ENCODE measurements at places on chromosomes 6 and 20. TPM values are rescaled to one million over a fixed set of nuclear protein-coding genes. Genes with fewer than 3 reads are reported as not detected.

PPP1R16B gene
- total RNA-seq = not detected

PTCRA gene
- not detected for total RNA-seq

DNA sequence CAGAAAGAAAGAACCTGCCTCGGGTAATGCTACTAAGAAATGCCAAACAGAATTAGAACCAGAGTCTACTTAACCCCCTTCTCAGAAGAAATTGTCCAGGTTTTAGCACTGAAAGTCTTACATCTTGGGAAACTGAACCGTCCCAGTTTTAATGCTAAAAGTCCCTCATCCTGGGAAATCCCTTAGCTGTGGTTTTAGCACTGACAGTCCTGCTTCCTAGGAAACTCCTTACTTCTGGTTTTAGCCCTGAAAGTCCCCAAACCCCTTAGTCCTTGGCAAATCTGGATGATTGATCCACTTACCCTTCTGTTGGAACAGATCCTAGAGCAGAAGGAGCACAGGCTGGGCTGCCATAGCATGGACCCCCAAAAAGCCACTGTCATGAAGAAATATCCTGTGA lies 4.8 kb upstream of the TMEM14A start:
- H3K36me3 ChIP-seq = peaks cover 11% of the 10 kb centered on the region
- DNase-seq = no peak
- peaks cover 10% of the 10 kb centered on the region for H3K4me1 ChIP-seq
- no peaks in the 10 kb centered on the region for H3K27me3 ChIP-seq
- no peak overlapping the region for H3K4me3 ChIP-seq

- H3K27me3 ChIP-seq = no peaks in the 10 kb centered on the region
- DNase-seq = no peak
- no peak overlapping the region for H3K4me3 ChIP-seq
These were observed 625 bp upstream of the ECHDC1 start for GRCh38 chr6:127343809-127344659.

DNA sequence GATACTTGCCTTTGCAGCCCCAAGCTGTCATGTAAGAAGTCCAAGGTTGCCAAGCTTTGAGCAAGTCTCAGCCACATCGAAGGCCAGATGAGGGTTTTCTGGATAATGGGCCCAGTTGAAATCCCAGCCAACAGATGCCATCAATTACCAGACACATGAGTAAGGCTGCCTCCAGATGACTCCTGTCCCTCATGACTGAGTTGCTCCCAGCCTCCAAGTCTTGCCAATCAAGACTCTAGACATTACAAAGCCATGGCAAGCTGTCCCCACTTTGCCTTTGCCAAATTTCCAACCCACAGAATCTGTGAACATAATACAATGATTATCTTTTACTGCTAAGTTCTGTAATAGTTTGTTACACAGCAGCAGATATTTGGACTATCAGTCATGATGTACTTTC lies 76.8 kb upstream of the ARMC2 start:
- H3K4me1 ChIP-seq = no peaks in the 10 kb centered on the region
- H3K4me3 ChIP-seq = no peak overlapping the region
- DNase-seq = no peak
- no peaks in the 10 kb centered on the region for H3K27me3 ChIP-seq

DNA sequence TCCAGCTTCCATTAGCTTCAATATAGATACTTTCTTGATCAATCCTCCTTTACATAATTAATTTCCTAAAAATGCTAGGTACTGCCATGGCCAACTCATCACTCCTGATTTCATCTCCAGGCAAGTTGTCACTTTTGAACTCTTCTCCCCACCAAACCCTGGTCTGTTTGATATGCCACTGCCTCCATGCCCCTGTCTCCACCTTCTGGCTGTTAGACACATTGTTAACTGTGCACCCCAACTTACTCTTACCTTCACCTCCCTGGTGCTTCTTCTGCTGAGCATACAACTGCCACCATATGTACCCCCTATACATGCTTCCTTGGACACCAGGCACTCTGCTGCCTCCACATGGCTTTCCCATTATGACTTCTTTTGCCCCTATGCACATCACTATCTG lies 21.9 kb upstream of the AIG1 start:
- no peaks in the 10 kb centered on the region for H3K4me1 ChIP-seq
- no peak overlapping the region for H3K27ac ChIP-seq

GRCh38 chr6:95596021-95596420 lies 18.7 kb downstream of the MANEA start:
- H3K27ac ChIP-seq = no peak overlapping the region
- H3K27me3 ChIP-seq = no peaks in the 10 kb centered on the region

DNA sequence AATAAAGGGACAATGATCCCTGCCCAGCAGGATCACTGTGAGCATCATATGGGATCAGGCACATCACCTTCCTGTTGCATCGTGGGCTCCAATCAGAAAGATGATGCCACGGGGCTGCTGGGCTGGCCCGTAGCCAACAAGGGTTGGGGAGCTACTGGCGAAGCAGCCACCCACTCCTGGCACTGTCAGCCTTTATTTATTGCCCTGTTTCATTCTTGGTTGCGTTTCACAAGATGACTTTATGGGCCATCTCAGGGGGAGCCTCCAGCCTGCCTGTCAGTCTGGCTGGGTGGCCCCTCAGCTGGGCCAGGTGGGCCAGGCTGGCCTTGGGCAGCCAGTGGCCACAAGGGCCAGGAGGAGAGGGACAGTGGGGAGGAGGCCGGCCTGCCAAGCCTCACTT lies 17.3 kb downstream of the VSTM2L start:
- no peak for DNase-seq
- no peaks in the 10 kb centered on the region for H3K36me3 ChIP-seq
- H3K27ac ChIP-seq = no peak overlapping the region

DNA sequence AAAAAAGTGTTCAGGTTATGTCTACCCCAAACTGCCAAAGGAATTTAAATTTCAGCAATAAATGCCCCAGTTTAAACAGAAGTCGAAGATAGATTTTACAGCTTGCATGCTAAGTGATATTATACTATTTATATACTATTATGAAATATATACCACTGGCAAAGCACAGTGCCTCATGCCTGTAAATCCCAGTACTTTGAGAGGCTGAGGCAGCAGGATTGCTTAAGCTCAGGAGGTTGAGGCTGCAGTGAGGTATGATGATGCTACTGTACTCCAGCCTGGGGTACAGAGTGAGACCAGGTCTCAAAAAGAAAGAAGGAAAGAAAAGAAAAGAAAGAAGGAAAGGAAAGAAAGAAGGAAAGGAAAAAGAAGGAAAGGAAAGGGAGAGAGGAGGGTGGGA lies 102.1 kb downstream of the MTFR2 start:
- H3K36me3 ChIP-seq = no peaks in the 10 kb centered on the region
- H3K27ac ChIP-seq = no peak overlapping the region
- no peaks in the 10 kb centered on the region for H3K27me3 ChIP-seq

DNA sequence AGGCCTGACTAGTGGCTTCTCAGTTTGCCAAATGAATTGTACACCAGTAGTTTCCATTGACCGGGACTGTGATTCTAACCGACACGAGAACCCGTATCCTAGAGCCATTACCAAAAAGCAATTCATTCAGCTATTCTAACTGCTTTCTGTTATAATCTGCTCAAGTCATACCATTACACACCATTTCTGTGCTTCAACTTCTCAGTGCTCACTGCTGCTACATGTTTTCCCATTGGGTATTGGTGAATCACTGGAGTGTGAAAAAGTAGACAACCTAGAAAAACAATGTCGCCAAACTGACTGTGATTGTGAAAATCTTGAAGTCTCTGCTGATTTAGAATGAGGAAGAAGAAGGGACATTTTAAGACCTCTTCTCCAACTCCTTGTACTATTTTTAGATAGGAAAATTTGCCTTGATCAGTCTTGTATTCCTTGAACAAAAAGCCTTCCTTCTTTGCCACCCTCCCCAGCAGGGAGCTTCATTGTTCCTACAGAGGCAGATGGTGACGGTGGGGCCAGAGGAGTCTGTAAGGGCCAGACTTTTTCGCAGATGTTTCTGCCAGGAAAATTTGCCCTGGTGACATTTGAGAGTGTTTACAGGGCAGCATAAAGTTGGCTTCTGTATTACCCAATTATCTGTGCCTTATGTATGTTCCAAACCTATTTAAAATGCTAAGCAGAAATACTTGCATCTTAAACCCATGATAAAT lies 31.7 kb upstream of the MAP3K4 start:
- DNase-seq = no peak
- no peak overlapping the region for H3K27ac ChIP-seq
- no peak overlapping the region for H3K4me3 ChIP-seq
- peaks cover 5% of the 10 kb centered on the region for H3K27me3 ChIP-seq

DNA sequence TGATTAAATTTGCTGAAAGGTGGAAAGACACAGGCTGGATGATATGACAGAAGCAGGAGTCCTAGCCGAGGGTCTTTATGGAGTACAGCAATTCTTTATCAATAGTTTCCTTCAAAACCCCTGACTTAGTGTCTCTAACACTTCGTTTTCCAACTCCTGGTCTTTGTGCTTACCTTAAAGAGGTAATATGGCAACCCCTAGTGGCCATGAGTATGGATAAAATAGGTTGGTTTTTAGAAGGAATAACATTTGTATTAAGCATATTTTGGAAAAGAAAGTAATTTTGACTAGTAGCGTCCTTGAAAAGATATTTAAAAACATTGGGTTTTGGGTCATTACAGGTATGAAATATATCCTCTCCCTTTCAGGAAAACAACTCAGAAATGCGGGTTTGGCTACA lies 51.9 kb downstream of the VGLL2 start:
- no peaks in the 10 kb centered on the region for H3K27me3 ChIP-seq
- no peaks in the 10 kb centered on the region for H3K4me1 ChIP-seq
- H3K27ac ChIP-seq = no peak overlapping the region
- no peak overlapping the region for H3K4me3 ChIP-seq
- no peaks in the 10 kb centered on the region for H3K36me3 ChIP-seq
- no peak for DNase-seq

DNA sequence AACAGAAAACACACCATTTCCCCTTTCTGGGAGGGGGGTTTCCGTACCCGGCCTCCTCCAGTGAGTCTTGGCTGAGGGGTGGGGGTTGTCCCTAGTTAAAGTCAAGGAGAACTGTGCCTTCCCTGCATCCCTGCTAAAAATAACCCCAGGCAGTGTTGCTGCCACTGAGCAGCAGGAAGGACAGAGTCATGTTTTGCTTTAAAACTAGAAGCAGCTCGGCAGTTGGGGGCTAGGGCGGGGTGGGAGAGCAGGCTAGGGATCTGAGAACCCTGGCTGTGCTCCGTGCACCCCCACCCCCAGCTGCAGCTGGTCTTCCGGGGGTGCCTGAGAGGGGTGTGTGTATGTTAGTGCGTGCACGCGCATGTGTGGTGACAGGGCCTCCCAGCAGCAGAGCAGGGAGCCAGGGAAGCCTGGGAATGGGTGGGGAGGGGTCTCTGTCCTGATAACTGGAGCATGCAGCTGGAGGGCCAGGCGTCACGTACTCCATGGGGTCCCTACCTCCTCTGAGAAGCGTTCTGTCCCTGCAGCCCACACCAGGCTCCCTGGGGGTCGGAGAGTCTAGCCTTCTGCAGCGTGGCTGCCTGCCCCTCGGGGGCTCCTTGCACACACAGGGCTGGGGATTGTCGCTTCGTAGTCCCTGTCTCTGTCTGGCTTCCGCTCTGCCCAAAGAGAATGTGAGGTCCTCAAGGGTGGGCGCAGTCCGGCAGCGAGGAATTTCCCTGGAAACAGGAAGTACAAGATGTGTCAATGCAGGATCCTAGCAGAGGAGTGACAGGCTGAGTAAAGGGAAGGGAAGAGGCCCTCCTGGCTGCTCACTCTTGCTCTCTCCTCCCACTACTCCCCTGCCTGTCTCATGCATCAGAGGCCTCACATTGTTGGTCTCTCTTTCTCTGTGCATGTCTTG lies 16.8 kb upstream of the ARMC12 start:
- H3K27me3 ChIP-seq = peaks cover 36% of the 10 kb centered on the region
- no peaks in the 10 kb centered on the region for H3K36me3 ChIP-seq
- peaks cover 10% of the 10 kb centered on the region for H3K4me1 ChIP-seq
- peak overlapping the region; percentile 25 for H3K27ac ChIP-seq
- H3K4me3 ChIP-seq = peak overlapping the region; percentile 23

- H3K4me1 ChIP-seq = peaks cover 10% of the 10 kb centered on the region
- no peak for DNase-seq
- peak overlapping the region; percentile 98 for H3K27ac ChIP-seq
- peaks cover 84% of the 10 kb centered on the region for H3K27me3 ChIP-seq
- H3K36me3 ChIP-seq = no peaks in the 10 kb centered on the region
These were observed 35.1 kb upstream of the BTN3A2 start for GRCh38 chr6:26329763-26330511.

GRCh38 chr20:50911030-50911429 lies 20.2 kb downstream of the ADNP start:
- peaks cover 55% of the 10 kb centered on the region for H3K4me1 ChIP-seq
- no peak for DNase-seq
- H3K27me3 ChIP-seq = no peaks in the 10 kb centered on the region
- H3K27ac ChIP-seq = peak overlapping the region; percentile 88
- peaks cover 16% of the 10 kb centered on the region for H3K36me3 ChIP-seq

C20orf202 gene
- 0.26 TPM for total RNA-seq

DNA sequence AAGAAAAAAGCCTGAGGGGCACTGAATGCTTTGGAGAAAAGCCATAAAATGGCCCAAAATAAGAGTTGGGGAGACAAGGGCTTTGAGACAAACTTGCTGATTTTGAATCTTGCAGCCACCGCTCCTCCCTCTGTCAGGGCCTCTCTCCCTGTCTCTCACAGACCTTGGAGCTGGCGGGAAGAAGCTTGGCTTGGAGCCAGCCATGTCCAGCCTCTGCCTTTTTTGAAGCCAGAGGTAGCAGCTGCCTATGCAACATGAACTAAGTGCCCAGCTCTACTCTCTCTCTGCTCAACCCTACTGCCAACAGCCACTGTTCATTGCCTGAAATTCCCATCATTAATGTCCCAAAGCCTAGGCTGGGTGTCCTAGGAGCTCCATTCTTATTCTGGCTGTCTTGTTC lies 63.7 kb upstream of the CTNNBL1 start:
- H3K4me3 ChIP-seq = no peak overlapping the region
- H3K27me3 ChIP-seq = peaks cover 56% of the 10 kb centered on the region
- no peak for DNase-seq
- H3K36me3 ChIP-seq = no peaks in the 10 kb centered on the region

- no peak for DNase-seq
- no peaks in the 10 kb centered on the region for H3K36me3 ChIP-seq
- no peak overlapping the region for H3K27ac ChIP-seq
These were observed 116.8 kb downstream of the PREX1 start for GRCh38 chr20:48711044-48711428.

DNA sequence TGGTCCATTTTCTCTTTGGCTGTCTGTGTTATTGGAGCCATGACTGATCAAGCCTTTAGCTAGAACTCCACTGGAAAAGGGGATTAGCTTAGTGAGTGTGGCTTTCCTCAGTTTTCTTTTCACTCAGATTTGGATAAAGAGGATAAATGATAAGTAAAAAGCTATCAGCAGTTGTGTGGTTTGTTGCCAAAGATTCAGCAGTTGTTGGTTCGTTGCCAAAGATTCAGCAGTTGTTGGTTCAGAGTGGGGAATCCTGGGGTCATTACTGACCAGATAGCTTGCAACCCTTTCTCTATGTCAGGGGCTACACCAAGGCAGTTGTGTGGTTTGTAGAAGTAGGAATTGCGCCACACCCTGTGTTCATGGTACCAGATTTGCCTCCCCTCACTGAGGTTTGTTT lies 107.7 kb upstream of the SCP2D1 start:
- no peak overlapping the region for H3K4me3 ChIP-seq
- no peaks in the 10 kb centered on the region for H3K27me3 ChIP-seq
- H3K4me1 ChIP-seq = peaks cover 2% of the 10 kb centered on the region
- H3K27ac ChIP-seq = no peak overlapping the region
- no peaks in the 10 kb centered on the region for H3K36me3 ChIP-seq
